Fibroblast of villous mesenchyme (primary cell): ENCODE measurements at places on chromosomes 1 and 21. TPM values are rescaled to one million over a fixed set of nuclear protein-coding genes. Genes with fewer than 3 reads are reported as not detected.

DNA sequence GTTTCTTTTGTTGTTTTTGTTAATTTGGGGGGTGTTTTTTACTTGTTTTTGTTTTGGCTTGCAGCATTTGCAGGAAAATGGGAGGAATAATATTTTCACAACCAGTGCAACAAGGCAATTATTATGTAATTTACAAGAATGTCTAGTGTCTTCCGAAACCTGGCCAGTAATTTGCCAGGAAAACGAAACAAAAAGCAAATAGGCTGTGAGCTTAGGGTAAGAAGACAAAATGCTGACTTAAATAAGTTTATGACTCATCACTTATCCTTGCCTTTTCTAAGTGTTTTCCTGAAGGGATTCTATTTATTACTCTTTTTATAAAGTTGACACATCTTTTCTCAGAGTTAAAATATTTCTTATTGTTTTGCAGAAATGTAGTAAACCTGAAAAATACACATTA, 49.8 kb downstream of the KCNT2 start:
- DNase-seq: peak; percentile 83

DNA sequence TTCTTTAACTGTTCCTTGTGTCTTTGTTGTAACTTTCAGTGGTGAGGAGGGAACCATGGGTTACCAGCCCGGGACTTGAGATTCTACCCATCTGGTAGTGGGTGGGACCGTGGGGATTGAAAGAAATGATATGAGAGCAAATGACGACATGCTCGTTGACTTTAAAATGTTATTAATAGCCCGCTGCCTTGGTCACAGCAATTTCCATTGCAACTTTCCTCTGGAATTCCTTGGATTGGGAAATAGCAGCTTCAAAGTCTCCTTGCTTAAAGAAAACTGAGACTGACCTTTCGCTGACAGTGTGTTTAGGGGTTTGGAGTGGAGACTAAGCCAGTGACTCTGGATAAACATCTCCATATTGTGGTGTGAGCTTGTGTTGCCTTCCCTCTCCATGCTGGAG, 44.2 kb upstream of the MARK1 start:
- DNase-seq: peak; percentile 7

DNA sequence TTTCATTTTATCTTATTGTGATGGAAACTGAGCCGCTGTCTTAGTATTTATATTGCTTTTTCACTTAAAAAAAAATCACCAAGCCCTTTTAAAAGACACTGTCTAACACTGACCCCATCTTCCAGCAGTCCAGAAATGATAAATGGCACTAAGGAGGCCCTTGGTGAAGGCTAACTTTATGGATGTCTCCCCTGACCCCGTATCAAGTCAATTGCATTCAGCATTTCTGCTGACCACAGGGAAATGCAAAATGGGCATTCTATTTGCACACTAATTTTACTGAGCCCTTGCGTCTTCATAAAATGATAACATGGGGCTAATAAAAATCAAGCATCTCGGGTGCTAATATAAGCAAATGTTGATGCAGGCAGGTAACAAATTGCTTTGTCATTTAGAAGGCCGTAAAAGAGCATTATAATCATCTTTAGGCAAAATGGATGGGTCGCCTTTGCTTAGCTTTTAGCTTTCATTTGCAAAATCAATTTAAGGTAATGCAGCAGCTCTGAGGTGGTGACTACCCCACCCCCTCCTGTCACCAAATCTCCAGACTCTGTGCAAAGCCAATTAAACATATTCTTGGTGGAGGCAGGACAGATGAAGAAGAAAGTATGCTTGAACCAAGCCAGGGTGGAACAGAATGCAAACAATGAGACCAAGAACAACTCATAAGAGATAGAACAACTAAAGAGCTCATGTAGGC, 110.8 kb downstream of the BEND5 start:
- DNase-seq: no peak

- DNase-seq: no peak
Observed at GRCh38 chr1:236741753-236742152, 53.3 kb upstream of the MTR start.

- DNase-seq: no peak
Observed at GRCh38 chr1:19878637-19878985, 3.6 kb upstream of the OTUD3 start.

- DNase-seq: no peak
Observed at GRCh38 chr1:53501065-53502005, 42.1 kb downstream of the DMRTB1 start.

GSTM5 gene
- 5.8 and 9.1 TPM in 2 replicates for total RNA-seq
